ENCODE measurements at places on chromosomes 3 and 15.
A peak's percentile ranks its signal among the peaks of the same experiment; 100 is the strongest.

DNA sequence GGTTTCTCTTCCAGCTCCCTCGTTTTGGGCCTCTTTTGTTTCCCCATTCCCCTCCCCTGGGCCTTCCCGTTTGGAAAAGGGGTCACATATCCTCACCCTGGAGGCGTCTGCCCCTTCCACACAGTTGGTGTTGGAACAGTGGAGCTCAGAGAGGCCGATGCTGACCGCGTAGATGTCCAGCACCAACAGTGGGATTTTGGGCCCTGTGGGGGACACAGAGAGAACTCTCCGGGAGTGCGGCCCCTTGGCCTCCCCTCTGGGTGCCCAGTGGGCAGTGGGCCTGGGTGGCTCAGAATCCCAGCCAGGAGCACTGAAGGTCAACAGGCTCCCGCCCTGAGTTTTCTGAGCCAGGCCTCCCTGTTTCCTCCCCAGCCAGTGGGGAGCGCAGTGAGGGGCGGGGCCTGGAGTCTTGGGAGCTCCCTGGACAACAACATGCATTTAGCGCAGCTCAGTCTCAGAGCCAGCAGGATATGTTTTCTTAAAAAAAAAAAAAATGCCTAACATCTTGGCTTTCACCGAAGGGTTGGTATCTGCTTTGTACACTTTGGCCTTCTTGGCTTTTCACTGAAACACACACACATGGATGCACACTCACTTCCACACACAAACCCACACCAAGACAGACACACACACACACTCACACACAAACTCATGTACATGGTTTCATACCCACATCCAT lies 670 bp upstream of the ISLR start:
- no peak for DNase-seq

GRCh38 chr15:62109982-62110851 lies 43.4 kb downstream of the C2CD4A start:
- no peak for DNase-seq

DNA sequence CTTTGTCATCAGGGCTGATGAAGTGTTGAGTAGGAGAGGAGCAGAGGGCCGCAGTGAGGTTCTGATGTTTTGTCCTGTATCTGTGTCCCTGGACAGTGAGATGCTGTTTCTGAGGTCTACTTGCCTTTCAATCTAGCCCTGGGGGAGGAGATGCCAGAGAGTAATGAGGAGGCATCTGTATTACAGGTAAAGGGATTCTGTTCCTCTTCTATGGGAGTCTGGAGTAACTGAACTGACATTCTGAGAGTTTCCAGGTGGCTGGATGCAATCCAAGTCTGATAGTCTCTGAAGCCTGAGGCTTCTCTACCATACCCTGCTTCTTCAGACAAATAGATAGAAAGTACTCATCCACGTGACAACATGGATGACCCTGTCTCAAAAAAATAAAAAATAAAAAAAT lies 60.9 kb downstream of the IL12A start:
- DNase-seq = no peak

- no peak for DNase-seq
Measured at GRCh38 chr15:100721758-100722550, 119.6 kb downstream of the ASB7 start.

GRCh38 chr3:130850044-130850797 lies 43.7 kb upstream of the ATP2C1 start:
- DNase-seq = peak; percentile 98

GRCh38 chr3:74139648-74140047 lies 474.8 kb downstream of the CNTN3 start:
- DNase-seq = no peak

DNA sequence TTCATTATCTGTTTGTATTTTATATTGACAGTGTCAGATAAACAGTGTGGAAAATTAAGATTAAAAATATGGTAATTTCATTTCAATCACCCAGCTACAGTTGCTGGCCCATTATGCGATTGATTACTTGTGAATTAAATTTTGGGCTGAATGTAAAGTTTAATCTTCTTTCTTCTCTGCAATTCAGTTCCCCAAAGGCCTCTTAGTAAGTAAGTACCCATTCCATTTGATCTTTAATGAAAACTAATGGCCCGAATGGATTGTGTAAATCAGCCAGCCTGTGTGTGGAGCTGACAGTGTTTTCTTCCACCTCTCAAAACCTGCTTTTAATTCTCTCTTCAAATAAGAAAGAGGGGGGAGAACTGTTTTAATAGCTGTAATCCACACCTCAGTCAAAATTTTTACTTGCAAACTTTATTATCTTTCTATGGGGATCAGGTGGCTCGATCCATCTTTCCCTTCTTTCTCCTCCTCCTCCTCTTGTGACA lies 307.1 kb downstream of the IL20RB start:
- DNase-seq = no peak

DNA sequence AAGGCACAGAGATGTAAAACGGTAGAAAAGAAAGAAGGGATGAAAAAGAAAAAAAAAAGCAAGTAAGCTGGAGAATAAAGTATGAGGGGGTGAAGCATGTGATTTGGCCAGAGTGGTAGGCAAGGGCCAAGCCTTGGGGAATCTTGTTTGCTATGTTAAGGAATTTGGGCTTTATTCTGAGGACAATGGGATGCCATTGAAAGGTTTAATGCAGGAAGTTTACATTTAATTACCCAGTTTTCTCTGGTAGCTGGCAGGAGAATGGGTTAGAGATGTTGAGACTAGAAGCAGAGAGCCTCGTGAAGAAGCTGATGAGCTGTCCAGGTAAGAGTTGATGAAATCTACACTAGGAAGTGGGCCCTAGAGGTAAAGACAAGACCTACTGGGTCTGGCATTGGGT lies 455.9 kb downstream of the PDCD6IP start:
- DNase-seq = no peak

GRCh38 chr3:103169289-103169688 lies 734.5 kb downstream of the ZPLD1 start:
- DNase-seq = no peak

DNA sequence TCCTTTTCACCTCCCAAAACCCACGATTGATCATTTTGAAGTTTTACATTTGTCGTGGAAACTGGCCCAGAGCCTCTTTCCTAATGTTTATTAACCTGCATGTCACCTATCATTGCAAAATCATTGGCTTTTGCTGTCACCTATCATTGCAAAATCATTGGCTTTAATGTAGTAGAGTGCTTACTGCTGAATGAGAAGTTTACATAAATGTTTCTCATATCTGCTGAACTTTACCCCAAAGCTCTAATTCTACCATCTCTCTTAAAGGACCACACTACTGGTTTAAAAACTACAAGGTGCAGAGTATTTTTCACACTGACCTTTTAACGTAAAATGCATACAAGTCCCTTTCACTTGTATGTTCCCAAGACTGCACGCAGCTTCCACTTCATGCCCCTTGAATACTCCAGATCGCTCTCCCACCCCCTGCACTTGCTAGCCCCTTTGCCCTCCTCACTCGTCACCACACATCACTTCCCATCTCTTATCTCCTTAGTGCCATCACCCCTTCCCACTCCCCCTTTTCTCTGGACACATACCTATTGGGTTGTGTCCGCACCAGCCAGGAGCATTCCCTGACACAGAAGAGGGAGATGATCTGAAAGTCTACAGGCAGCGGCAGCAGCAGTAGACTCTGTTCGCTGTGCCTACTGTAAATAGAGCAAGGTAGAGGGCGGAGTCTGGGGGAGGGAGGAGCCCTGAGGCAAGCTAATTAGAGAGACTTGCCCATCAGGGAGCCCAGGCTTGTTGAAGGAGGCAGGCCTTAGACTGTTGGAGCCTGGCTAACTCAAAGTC lies 30.2 kb upstream of the ATOSA start:
- DNase-seq = no peak

DNA sequence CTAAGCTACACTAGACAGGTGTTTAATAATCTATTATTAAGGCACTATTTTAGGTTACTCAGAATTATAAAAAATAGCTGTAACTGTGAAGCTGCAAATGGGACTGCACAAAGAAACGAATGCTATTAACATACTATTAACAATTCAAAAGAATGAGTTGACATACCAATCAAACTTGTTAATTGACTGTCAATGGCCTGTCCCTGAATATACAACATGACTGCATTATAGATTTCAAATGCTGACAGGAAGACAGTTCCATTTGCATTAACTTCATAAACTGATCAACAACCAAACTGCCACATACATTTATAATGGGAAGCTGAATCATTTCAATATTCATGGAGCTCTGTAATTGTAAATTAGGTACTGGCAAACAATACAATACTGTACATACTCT lies 169.0 kb upstream of the NANOGP8 start:
- no peak for DNase-seq

DNA sequence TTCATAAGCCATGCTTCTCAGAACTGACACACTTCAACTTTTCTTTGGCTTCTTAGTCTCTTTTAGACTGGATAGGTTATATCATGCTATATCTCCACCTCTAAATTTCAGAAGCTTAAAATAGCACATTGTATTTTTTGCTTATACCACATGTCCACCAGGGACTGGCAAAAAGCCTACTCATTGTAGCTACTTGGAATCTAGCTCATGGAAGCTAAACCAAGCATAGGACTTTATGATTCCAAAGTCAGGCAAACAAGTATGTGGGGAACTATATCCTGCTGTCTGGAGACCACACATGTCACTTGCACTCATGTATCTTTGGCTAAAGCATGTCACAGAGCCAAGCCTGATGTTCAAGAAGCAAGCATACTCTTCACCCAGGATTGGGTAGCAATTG lies 245.0 kb upstream of the RASGRP1 start:
- DNase-seq = no peak

- no peak for DNase-seq
Measured at GRCh38 chr3:18351823-18352744, 73.1 kb downstream of the SATB1 start.

DNA sequence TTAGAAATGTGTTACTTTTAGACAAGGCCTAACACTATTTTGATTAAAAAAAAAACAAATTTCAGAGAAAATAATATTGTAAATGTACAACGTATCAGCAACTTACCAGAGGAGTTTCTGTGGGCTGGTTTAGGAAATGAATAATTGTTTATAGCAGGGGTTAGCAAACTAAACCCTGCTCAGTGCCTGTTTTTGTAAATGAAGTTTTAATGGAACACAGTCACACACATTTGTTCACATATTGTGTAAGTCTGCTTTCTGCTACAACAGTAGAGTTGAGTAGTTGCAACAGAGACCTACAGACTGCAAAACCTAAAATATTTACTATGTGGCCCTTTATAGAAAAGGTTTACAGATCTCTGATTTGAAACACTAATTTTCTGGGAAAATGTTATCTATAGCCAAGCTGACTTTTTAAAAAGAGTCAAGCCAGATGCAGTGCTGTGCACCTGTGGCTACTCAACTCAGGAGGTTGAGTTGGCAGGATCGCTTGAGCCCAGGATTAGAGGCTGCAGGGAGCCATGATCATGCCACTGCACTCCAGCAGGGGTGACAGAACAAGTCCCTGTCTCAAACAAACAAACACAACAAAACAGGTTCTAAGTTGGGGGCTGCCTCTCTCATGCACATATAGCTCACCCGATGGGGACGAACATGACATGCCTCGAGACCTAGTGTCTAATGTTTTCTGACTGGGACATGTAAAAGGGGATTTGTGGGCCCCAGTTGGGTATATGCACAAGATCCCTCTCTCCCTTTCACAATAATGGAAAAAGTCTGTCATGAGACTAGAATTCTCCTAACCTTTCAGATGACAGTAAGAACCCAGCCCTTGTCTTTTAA lies 182.5 kb downstream of the TNIK start:
- no peak for DNase-seq

DNA sequence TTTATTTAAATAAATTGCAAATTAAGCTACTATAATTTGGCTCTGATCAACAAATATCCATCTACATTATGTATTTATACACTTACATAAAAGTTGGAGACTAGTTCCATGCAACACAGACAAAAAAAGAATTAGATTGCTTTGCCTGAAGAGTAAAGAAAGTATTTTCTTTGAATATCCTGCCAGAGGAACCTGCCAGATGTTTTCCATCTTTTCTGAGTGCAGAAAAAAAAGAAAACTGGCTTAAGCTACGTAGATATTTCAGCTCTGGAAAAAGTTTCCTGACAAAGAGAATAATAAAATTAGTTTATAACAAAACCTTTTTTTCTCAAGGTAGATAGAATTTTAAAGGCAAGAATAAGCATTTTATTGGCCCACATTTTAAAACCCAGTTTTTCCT lies 607.5 kb upstream of the NAALADL2 start:
- DNase-seq = no peak

DNA sequence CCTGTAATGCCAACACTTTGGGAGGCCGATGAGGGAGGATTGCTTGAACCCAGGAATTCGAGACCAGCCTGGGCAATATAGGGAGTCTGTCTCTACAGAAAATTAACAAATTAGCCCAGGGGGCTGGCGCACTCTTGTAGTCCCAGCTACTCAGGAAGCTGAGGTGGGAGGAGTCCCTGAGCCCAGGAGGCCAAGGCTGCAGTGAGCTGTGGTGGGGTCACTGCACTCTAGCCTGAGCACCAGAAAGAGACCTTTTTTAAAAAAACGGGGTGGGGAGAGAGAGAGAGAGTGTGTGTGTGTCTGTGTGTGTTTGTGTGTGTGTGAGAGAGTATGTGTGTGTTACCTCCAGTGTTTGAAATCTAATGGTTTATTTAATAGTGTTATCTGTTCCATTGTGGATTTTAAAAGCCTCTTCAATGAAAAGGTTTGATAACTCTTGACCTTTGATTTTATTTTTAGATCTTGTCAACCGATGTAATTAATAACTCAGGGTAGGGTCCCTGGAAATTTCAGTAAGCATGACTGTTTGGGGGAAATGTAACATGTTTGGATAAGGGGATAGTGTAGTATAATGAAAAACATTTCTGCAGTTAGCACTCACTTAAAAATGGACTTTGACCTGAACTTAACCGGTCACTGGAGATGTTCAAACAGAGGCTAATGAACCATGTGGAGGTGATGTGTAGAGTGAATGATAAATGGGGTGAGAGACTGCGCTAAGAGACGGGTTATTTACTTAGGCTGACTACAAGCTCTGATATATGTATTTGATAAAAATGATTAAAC lies 29.7 kb downstream of the LRCH3 start:
- DNase-seq = no peak

DNA sequence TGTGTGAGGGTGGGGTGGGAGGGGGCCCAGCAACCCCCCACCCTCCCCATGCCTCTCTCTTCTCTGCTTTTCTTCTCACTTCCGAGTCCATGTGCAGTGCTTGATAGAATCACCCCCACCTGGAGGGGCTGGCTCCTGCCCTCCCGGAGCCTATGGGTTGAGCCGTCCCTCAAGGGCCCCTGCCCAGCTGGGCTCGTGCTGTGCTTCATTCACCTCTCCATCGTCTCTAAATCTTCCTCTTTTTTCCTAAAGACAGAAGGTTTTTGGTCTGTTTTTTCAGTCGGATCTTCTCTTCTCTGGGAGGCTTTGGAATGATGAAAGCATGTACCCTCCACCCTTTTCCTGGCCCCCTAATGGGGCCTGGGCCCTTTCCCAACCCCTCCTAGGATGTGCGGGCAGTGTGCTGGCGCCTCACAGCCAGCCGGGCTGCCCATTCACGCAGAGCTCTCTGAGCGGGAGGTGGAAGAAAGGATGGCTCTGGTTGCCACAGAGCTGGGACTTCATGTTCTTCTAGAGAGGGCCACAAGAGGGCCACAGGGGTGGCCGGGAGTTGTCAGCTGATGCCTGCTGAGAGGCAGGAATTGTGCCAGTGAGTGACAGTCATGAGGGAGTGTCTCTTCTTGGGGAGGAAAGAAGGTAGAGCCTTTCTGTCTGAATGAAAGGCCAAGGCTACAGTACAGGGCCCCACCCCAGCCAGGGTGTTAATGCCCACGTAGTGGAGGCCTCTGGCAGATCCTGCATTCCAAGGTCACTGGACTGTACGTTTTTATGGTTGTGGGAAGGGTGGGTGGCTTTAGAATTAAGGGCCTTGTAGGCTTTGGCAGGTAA lies 8.1 kb downstream of the FAM131A start:
- DNase-seq = no peak

All from bone marrow (tissue), 2 donors.